ENCODE measurements at places on chromosomes 5 and 9.

DNA sequence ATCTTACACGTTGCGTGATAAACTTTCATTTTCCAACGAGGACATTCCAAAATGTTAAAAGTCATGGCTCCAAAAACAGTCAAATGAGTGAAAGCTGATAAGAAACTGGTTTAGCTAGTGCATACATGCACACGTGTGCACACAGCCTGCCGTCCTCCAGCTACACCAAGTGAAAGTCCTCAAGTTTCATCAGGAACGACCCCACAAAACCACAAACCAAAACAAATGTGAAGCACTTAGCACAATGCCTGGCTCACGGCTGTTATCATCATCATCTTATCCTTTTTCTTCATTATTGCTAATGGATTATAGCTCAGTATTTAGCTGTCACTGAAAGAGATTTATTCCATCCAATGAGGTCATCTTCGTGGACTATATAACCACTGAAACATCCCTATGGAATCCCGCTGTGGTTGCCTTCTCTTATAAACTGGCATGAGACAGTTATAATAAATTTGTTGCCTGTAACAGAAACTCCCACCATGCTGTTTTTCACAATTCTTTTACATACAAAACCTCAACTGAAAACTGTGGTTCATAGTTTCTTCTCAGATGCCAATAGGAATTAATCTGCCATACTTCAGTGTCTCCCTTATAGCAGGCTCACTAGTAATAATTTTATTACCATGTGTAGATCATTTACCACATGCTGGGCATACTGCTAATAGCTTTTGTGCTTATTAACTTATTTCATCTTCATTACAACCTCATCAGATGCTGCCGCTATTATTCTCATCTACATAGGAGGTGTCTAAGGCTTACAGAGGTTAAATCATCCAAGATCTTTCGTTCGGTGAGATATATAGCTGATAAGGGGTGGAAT lies 56.1 kb downstream of the SAXO1 start:
- no peak overlapping the region for H3K4me3 ChIP-seq
- H3K4me1 ChIP-seq, result peaks cover 15% of the 10 kb centered on the region
- H3K27ac ChIP-seq, result no peak overlapping the region
- H3K27me3 ChIP-seq, result no peaks in the 10 kb centered on the region

DNA sequence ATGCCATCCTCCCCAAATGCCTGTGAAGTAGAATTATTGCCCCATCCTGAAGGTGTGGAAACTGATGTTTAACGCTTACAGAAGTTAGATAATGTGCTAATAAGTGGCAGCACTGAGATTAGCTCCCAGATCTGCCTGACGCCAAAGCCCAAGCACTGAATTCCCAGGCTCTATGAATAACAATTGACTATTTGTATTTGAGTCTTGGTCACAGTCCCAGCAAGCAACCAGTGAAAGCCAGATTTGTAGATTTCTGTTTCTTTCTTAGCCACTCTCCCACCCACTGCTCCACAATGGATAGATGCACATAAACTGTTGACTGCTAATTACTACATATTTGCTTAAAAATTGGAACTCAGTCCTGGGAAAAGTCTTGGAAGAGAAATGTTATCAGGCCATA lies 34.4 kb downstream of the FAM240B start:
- H3K27me3 ChIP-seq, result no peaks in the 10 kb centered on the region
- H3K36me3 ChIP-seq, result no peaks in the 10 kb centered on the region
- no peak for DNase-seq
- H3K4me1 ChIP-seq, result no peaks in the 10 kb centered on the region

DNA sequence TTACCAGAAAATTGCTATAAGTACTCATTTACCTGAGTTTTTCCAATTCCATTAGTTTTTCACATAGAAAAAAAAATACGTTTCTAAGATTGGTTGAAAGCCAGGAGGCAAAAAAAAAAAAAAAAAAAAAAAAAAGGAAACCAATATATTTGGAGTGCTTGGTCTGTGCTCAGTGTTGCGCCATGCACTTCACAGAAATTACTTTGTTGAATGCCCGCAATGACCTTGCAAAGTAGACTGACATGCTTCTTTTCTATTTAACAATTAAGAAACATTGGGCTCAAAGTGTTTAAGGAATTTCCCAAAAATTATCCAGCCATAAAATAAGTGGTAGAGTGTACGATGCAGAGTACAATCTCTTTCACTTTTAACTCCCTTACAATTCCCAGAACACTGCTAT lies 65.2 kb upstream of the PAPPA start:
- H3K4me3 ChIP-seq, result no peak overlapping the region
- H3K4me1 ChIP-seq, result no peaks in the 10 kb centered on the region
- no peaks in the 10 kb centered on the region for H3K36me3 ChIP-seq
- H3K27me3 ChIP-seq, result no peaks in the 10 kb centered on the region
- no peak overlapping the region for H3K27ac ChIP-seq
- DNase-seq, result no peak

DNA sequence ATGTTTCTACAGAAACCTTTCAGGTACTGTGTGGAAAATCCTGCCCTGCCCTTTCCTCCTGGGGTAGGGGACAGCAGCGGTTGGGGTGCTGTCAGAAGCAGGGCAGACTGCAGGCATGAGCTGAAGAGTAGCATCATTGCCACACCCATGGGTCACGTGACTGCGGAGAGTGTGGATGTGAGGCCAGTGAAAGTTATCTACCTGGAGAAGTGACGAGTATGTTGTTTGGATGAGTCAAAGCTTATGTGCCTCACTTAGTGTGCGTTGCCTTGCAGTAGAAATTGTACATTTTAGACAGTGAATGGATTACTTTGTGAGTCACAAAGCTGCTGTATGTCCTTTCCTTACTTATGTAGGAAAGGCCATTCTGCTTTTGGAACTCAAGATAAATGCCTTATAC lies 21.7 kb upstream of the ACTBL2 start:
- H3K36me3 ChIP-seq, result no peaks in the 10 kb centered on the region
- peak overlapping the region; percentile 52 for H3K27ac ChIP-seq
- peaks cover 35% of the 10 kb centered on the region for H3K4me1 ChIP-seq
- DNase-seq, result no peak
- no peak overlapping the region for H3K4me3 ChIP-seq
- no peaks in the 10 kb centered on the region for H3K27me3 ChIP-seq

GRCh38 chr9:114785866-114786650 lies 19.8 kb downstream of the TNFSF15 start:
- H3K4me1 ChIP-seq, result no peaks in the 10 kb centered on the region
- no peaks in the 10 kb centered on the region for H3K27me3 ChIP-seq
- no peak for DNase-seq
- no peak overlapping the region for H3K27ac ChIP-seq
- H3K4me3 ChIP-seq, result no peak overlapping the region

DNA sequence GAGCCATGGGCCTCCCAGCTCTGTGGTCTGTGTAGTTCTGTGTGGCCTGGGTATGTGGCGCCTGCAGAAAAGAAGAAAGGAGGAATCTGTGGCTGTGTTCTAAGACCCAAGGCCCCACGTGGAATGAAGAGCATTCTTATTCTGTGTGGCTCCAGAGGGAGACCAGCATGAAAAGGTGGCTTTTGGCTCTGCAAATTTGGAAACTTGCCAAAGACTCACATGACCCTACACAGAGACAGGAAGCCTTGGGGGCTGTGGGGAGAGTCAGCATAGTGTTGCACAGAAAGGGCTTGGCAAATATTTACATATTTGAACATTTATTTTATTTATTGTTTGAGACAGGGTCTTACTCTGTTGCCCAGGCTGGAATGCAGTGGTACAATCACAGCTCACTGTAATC lies 193.3 kb downstream of the TMEM38B start:
- H3K36me3 ChIP-seq, result no peaks in the 10 kb centered on the region
- no peaks in the 10 kb centered on the region for H3K27me3 ChIP-seq
- H3K27ac ChIP-seq, result no peak overlapping the region
- DNase-seq, result no peak
- H3K4me3 ChIP-seq, result no peak overlapping the region
- no peaks in the 10 kb centered on the region for H3K4me1 ChIP-seq
